ENCODE measurements at places on chromosomes 5 and 9. TPM values are rescaled to one million over a fixed set of nuclear protein-coding genes. Genes with fewer than 3 reads are reported as not detected.

DNA sequence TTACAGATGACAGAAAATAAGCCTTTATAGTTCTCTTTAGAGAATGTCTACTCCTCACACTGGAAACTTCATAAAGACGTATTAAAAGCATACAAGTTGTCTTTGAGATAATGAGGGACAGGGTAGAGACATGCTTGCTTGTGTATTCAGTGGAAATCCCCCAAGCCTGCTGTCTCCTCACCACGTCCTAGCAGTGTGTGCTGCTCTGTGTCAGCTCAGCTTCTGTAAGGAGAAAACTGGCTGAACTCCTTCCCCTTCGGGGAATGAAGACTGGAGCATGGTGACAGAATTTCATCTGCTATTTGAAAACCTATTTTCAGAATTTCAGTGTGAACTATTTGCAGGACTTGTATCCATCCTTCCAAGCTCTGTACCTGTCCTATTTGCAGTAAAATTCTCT, 9.4 kb downstream of the OR2V2 start:
- DNase-seq = no peak

GRCh38 chr5:1760656-1761452, 38.8 kb downstream of the MRPL36 start:
- DNase-seq = no peak

GRCh38 chr9:129342591-129343423, 164.7 kb upstream of the IER5L start:
- no peak for DNase-seq

DNA sequence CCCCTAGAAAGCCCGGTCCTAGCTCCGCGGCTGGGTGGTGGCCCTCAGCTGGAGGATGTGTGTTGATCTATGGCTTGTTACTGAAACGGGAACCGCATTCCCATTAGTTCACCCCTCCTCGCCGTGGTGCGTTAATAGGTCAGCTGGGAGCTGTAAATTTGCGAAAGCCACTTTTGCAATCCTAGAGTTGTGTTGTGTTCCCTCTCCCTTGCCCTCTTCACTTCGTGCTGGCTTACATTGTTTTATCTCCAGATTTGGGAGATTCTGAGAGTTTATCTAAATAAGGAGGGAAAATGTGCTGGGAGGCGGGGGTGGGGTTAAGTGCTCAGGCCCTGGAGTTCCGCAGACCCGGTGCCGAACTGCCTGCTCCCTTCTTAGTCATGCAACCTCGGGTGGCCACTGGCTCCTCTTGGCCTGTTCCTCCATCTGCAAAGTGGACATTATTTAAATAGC, 62.8 kb downstream of the HMCN2 start:
- DNase-seq = no peak

DNA sequence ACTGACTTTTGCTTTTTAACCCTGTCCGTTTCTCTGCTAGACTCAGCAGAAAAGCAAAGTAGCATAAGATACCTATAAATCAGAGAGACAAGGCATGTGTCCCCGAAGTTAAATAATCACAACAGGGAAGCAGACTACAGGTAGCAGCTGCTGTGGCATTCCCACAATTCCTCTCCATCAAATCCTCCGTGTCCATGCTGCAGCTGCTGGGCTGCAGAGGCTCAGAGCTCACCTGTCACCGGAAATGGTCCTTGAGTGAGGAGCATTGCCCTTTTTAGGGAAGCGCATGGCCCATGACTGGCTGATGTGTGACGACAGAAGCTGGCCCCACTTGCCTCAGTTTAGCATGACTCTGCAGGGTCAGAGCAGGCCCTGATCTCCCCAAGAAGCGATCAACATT, 125.0 kb downstream of the MSX2 start:
- DNase-seq = no peak

Gene ANKRD20A1
- 0.17 TPM for polyA plus RNA-seq

Gene RELL2
- 3.7 TPM for polyA plus RNA-seq

Gene IRGM
- not detected for polyA plus RNA-seq

DNA sequence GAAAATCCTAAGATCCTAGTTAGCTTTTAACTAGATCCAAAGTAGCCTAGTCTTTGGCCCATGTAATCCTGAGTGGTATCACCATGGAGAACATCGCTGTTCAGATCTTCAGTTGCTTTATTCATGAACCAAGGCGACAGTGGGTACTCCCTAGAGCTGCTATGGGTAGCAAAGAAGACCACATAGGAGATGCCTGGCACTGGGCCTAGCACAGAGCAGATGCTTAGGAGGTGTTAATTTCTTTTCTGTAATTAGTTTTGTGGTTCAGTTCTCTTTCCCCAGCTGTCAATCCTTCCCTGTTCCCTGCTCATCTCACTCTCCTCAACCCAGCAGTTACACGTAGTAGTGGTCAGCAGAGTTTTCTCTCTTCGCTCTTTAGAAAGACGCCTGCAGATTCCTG, 9.3 kb downstream of the CAST start:
- no peak for DNase-seq

Gene MELK
- polyA plus RNA-seq = 21.2 TPM

Gene FAM221B
- not detected for polyA plus RNA-seq

DNA sequence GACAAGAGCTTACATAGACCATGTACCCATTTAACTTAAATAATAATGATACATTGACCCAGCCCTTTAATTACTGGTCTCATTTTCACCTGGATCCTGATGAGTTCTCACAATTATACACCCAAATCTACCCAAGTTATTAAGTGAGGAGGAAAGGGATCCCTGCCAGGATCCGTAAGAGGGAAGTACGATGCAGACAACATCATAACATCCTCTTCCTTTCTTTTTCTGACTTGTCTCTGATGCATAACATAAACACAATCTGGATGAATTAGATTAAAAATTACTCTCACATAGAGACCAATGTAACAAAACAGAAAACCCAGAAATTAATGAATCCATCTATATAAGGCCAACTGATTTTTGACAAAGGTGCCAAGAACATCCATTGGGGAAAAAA, 17.0 kb downstream of the MARCHF3 start:
- DNase-seq = no peak

DNA sequence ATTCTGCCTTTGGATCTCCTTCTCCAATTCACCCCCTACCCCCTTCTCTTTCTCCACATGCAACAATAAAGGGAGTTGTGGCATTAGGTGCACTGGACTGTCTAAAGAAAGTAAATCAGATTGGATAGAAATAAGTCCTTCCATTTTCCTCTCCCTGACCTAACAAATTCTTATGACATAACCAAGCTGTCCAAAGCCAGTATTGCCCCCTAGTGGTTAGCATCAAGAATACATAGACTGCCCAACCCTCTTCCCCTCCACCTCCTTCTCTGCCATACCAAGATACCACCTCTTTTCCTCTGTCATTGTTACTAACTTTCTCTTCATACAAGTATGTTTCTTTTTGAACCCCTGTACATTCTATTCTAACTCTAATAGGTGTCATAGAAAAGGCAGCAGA, 45.7 kb downstream of the PPARGC1B start:
- DNase-seq = no peak

DNA sequence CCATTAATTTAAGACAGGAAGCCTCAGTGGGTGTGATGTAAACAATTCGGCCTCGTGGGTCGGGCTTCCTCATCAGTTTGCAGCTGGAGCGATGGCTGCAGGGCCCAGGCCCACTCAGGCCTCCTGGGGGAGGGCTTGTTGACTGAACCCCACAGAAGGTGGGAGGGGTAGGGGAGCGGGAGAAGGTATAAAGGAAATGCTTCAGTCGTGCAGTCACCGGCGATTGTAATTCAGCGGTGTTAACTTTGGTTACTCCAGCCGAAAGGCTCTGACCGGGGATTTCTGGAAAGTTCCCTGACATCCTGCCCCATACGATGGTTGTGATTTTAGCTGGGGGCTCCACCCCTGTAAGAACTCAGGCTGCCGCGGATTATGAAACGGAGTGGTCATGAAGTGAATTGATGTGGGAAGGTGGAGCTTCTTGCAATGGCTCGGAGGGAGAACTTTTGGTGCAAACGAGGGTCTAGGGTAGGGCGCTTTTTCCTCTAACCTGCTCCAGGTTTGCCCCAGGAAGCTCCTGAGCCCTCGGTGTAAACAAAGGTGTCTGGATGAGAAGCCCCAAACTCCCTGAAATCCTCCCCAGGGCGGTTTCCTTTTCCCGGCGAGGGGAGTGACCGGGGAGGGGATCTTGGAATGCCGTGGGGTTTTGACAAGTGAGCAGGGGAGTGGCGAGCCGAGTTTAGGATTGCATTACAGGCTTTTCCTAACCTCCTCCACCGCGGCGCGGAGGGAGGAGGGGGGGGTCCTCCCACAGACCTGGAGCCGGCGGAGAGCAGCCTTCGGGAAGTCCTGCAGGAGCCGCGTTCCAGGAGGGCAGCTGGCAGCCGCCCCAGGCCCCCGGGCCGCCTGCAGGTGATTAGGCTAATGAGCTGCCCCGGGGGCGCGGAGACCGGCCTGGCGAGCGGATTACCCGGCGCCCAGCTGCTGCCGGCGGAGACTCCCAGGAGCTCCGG, 215.5 kb downstream of the PDZD2 start:
- DNase-seq = no peak

GRCh38 chr9:107193251-107193650, 89.8 kb upstream of the RAD23B start:
- no peak for DNase-seq

DNA sequence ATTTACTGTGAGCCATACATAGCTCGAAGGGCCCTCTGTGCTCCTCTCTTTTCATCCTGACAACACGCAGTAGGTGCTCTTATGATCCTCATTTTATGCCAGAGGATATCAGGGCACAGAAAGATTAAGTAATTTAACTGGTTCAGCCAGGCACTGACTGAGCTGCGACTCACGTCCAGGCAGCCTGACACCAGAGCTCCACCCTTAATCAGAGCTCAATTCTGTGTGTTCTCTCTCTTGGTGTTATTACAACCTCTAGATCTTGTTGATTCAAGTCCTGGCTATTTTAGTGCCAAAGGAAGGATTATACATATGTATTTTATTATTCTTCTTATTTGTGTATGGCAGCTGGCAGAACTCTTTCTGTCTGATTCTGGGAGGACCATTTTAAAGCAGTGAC, 59.7 kb downstream of the OSMR start:
- DNase-seq = no peak

Gene EXOC3
- 24.9 TPM for polyA plus RNA-seq

Gene DPYSL3
- polyA plus RNA-seq = 48.3 TPM

Gene MYMK
- polyA plus RNA-seq = not detected

- no peak for DNase-seq
Measured at GRCh38 chr5:128082551-128083032, 974 bp upstream of the SLC12A2 start.

GRCh38 chr9:126722252-126722921, 82.5 kb upstream of the ZBTB43 start:
- no peak for DNase-seq

DNA sequence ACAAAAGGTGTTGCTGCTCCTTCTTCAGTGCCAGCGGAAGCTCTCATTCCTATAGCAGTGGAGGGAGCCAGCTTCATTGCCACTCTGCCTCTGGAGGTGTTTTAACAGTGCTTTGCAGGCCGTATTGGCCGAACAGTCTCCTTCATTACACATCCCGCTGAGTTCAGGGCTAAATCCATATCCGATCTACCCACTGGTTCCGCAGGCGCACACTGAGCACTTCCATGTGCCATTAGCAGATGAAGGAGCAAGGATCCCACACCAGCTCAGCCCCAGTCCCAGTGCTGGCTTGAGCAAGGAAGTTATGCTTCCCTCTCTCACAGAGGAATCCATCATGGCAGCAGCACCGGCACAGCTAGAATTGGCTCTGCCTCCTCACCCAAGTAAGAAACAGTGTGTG, 121.2 kb upstream of the IRX2 start:
- DNase-seq = no peak

DNA sequence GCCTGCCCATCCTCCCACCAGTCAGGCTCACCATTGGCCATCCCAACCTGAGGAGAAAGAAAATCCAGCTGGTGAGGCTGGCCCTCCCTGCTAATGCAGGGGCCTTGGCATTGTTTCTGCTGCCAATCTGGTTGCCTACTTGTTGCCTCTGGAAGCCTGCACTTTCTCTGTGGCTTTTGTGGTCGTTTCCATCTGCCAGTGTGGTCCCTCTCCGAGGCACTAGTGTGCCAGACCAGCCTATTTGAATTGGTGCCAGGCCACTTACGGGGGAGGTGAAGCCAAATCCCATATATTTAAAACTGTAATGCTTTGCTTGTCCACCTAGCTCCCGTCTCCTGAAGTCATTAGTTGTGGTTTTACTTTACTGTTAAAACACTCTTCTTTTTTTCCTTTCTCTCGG, 213.4 kb upstream of the ADAMTSL1 start:
- DNase-seq = no peak

Gene NTNG2
- 0.44 TPM for polyA plus RNA-seq

DNA sequence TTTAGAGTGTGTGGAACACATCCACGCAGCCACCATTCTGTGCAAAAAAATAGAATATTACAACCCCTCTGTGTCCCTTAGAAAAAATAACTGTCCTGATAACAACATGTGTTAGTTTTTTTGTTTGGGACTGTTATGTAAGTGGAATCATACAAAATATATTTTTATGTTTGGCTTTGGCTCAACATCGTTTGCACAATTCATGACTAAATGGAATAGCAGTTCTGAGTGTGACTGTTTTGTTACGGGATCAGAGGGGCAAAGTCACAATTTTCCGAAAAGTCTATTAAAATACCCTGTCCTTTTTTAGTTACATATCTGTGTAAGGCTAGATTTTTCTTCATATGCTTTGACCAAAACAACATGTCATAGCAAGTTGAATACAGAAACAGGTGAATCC, 12.8 kb downstream of the MTREX start:
- DNase-seq = no peak

Gene GFI1B
- not detected for polyA plus RNA-seq

DNA sequence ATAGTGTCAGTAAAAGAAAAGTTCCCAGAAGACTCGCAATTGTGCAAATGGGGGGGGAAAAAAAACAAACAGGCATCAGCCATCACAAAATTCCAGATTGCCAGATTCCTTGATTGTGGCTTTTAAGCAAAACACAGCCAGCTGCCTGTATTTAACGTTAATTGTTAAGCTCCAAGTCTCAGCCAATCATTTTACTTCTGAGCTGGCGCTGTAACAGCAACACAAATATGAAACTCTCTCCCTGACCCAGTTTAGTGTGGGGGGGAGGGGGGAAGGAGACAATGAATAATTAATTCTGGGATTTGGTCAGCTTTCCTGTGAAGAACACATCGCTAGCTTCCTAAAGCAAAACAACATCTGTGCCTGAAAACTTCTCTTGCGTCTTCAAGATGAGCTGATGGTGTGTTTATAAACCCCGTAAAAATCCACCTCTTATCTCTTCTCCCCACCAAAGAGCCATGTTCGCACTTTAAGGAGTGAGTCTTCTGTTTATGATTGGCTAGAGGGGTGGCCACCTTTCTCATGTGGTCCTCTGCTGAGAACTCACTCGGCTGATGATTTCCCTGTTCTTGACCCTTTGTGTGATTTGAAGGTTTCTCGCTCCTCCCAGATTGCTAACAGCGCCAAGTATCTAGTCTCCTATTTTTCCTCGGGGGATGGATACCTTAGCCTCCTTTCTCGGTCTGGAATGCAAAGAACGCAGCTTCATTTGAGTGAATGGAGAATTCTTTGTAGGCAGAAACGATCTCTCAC, 160.2 kb upstream of the DAPK1 start:
- no peak for DNase-seq

Gene TOMM5
- polyA plus RNA-seq = 148 TPM

DNA sequence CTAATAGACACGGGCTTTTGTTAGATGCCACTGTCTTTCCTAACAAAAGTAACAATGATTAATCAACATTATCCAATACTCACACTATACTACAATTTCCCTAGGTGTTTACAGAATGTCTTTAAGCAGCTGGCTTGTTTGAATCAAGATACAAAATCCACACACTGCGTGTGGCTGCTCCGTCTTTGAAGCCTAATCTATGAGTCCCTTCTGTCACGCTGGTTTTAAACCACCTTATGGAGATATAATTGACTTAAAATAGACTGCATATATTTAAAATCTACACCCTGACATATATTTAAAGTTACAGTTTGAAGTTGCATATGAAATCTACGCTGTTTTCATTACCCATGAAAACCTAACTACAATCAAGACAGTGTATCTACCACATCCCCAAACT, 73.9 kb upstream of the TBC1D9B start:
- no peak for DNase-seq

Gene PLPP1
- 43.1 TPM for polyA plus RNA-seq
